ENCODE measurements at places on chromosomes 13 and 19.

GRCh38 chr13:76350399-76350798, 535.8 kb downstream of the KCTD12 start:
- no peak for DNase-seq

- DNase-seq, result no peak
These were observed 765.8 kb downstream of the SLITRK5 start for GRCh38 chr13:88436974-88437373.

DNA sequence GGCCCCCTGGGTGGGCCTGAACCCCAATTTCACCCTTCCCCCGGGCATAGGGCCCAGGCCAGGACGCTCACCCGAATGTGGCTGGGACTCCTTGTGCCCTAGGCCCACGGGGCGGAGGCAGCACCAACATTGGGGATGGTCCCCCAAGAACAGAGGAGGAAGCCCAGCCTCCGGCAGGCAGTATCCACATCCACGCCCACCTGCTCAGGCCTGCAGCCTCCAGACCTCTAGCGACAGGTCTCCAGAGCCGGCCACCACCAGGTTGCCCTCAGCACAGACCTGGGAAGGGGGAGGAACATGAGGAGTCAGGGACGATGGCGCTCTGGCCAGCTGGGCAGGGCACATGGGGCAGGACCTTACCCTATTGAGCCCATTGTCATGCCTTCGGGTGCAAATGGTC, 1.2 kb downstream of the GNG14 start:
- no peak for DNase-seq

GRCh38 chr13:66689037-66689619, 541.0 kb downstream of the PCDH9 start:
- DNase-seq, result no peak

GRCh38 chr19:1252821-1253513, 4.6 kb downstream of the MIDN start:
- DNase-seq, result peak; percentile 81

- no peak for DNase-seq
These were observed 28.5 kb downstream of the FAAP24 start for GRCh38 chr19:33000510-33000909.

- DNase-seq, result no peak
These were observed 6.0 kb upstream of the TCF3 start for GRCh38 chr19:1658150-1659083.

GRCh38 chr13:20151016-20151415, 9.8 kb downstream of the GJA3 start:
- no peak for DNase-seq
